ENCODE measurements at places on chromosomes 13 and 19.

GRCh38 chr19:38759590-38760003, 13.7 kb downstream of the LGALS7 start:
- no peak for DNase-seq

DNA sequence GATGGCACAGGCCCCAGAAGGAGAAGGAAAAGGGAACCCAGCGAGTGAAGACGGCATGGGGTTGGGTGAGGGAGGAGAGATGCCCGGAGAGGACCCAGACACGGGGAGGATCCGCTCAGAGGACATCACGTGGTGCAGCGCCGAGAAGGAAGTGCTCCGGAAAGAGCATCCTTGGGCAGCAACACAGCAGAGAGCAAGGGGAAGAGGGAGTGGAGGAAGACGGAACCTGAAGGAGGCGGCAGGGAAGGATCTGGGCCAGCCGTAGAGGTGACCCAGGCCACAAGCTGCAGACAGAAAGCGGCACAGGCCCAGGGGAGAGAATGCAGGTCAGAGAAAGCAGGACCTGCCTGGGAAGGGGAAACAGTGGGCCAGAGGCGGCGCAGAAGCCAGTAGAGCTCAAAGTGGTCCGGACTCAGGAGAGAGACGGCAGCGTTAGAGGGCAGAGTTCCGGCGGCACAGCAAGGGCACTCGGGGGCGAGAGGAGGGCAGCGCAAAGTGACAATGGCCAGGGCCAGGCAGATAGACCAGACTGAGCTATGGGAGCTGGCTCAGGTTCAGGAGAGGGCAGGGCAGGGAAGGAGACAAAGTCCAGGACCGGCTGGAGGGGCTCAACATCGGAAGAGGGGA, 1.1 kb downstream of the PPP1R12C start:
- no peak for DNase-seq

DNA sequence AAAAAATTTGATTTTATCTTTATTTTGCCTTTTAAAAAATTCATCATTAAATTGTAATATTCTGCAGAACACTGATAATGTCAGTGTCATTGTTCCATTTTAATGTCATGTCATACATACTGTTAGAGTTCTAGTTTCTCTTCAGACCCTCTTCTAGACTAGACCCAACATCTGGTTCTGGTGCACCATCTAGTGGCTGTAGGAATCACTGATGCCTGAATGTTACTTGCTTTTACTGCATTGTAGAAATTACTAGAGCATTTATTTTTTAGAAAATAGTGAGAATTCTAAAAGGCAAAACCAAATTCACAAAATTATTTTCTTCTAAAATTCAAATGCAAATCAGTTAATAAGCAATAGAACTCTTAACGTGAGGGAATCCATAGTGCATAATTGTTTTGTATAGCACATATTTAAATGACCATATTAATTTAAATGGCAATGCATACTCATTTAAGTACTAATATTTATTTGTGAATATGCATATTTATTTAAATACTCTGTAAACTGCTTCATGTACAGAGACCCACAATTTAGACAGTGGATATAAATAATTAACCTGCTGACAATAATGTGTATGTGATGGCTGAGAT, 425.7 kb downstream of the KLF12 start:
- DNase-seq = peak; percentile 54

GRCh38 chr19:17455308-17456123, 5.2 kb downstream of the NXNL1 start:
- no peak for DNase-seq

DNA sequence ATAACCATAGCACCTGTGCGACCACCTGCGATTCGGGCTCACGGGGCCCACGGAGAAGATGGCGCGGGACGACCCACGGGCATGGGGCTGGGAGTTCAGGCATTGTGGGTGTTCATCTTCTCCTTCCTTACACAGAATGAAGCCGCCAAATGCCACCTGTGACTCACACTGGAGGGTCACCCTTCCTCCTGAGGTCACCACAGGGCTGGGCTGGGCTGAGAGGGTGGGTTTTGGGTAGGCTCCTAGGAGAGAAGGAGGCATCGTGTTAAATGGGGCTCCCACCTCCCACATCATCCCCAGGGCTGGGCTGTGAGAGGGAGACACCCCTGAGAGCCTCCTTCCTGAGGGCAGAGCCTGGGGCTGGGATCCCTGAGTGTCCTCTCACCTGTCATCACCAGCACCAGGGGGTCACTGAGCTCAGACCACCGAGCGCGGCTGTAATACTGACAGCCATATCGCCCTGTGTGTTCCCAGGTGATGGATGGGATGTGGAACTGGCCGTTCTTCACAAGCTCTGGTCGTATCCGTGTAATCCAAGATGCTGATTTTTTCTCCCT, 1.4 kb downstream of the LILRB2 start:
- no peak for DNase-seq

DNA sequence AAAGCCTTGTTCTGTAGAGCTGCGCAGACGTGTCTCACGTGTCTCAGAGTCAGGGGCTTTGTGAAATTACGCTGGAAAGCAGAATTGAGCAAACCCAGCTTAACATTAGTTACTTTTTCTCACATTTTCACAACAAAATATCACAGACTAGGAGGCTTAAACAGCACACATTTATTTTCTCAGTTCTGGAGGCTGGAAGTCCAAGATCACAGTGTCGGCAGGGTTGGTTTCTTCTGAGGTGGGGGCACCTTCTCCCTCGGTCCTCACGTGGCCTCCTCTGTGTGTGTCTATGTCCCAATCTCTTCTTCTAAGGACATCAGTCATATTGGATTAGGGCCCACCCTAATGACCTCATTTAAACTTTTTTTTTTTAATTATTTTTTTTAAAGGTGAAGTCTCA, 4.7 kb upstream of the EIF3G start:
- DNase-seq = no peak

GRCh38 chr19:55440411-55441105, 2.5 kb downstream of the SHISA7 start:
- no peak for DNase-seq

DNA sequence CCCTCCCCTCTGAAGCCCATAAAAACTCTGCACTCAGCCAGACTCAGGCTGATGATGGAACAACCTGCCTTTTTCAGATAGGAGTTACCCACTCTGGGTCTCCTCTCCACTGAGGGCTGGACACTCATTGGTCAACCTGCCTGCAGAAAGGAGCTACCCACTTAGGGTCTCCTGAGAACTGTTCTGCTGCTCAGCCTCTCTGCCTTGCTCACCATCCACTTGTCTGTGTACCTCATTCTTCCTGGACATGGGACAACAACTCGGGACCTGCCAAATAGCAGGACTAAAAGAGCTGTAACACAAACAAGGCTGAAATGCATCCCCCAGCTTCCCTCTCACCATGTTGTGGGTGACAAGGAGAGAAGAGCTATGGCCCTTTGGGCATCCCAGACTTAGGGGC, 18.4 kb upstream of the RCBTB2 start:
- DNase-seq = no peak

DNA sequence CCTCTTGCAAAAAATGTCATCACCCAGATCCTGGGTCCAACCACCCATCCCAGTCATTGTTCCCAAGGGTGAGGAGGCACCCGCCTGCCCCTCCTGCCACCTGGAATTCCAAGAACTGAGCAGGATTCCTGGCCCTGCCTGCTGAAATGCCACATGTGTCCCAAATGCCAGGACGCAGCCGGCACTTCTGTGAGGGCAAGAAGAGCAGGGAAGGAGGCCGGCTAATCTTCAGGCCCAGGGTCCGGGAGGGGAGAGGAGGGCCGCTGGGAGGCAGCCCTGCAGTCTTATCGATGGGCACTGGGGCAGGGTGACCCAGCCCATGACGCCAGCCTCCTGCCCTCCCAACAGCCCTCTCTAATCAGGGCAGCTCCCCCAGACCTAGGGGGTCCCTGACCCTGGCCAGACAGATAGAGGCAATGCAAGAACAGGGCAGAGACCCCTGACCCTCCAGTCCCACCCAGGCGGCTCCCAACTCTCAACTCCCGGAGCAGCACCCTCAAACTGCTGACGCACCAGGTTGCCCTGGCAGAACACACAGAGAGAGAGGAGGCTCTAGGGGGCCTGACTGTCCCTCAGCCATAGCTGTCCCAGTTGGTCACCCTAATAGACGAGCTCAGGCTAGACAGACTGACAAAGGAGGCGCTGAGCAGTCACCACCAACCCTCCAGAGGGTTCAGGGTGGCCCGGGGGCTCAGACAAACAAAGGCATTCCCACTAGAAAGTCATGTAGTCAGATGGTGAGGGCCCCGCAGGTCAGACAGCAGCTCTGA, 1.5 kb downstream of the MFSD12 start:
- DNase-seq = no peak

DNA sequence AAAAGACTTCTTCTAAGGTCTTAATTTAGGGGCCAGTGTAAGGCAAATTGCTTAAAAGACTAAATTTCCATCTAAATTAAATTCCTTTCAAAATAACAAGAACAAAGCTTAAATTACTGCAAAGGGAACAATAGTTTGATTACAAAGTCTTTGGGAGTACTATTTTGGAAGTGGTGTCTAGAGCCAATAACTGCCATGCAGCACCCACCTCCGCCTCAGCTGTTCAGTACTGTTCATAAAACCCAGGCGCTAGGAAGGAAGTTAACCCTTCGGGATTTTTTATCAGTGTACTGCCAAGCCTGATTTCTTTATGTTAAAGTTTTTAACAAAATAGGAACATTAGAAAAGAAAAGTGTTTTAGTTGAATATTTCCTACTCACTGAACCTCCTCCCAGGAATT, 210.1 kb downstream of the LIG4 start:
- no peak for DNase-seq

DNA sequence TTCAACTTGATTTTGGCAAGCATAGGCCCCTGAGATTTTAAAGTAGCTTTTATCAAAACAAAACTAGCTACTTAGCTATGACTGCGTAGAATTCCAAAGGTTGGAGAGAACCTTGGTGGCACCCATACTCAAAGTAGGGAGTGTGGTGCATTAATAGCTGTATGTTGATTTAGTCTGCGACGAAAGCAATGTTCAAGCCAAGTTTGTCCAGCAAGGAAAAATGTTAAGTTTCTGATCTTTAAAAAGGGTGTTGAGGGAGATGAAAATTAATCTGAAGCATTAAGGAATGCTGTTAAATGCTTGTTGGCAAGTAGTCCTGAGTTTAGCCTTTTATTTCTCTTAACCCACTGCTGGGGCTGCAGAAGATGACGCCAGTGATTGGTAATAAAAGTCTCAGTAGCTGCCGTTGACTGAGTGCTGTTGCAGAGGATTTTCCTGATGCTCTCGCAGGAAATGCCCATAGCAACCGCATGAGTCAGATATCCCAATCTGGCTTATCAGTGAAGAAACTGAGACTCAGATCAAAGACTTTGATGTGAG, 75.9 kb upstream of the RNF113B start:
- DNase-seq = no peak

DNA sequence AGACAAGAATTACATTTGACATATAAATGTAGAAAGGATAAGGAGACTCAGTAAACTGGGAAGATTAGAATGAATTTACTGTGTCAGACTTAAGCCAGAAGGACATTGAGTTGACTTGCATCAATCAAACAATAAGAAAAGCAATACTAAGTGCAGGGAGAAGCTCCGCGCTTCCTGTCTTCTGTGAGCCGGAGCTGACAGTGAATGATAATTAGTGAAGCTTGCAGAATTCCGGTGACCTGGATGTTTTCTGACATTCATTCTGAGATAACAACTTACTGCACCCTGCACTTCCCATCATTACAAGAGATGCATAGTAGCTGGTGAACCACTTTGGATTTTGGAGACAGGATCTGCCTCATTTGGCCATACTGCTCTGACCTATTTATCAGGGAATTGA, 469.2 kb upstream of the PCDH20 start:
- DNase-seq = no peak

GRCh38 chr19:23505738-23506137, 110.5 kb upstream of the ZNF91 start:
- no peak for DNase-seq

- no peak for DNase-seq
Measured at GRCh38 chr19:17234911-17235299, 8.9 kb downstream of the OCEL1 start.

DNA sequence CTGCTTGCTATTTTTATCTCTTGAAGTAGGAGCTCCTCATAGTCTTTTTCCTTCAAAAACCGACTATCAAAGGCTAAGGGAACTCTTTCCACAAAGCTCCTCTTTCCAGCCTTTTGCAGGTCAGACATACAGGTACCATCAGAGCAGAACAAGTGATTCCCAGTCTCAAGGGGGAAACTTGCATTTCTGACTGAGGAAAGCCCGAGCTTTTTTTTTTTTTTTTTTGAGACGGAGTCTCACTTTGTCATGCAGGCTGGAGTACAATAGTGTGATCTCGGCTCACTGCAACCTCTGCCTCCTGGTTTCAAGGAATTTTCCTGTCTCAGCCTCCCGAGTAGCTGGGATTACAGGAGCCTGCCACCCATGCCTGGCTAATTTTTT, 32.0 kb downstream of the RUBCNL start:
- DNase-seq = no peak

GRCh38 chr19:48255376-48256303, at the start of gene CARD8:
CARD8 (minus strand) TSS chr19:48255912; CDS start chr19:48241020, 14,892 bp downstream.
- DNase-seq = peak; percentile 84

DNA sequence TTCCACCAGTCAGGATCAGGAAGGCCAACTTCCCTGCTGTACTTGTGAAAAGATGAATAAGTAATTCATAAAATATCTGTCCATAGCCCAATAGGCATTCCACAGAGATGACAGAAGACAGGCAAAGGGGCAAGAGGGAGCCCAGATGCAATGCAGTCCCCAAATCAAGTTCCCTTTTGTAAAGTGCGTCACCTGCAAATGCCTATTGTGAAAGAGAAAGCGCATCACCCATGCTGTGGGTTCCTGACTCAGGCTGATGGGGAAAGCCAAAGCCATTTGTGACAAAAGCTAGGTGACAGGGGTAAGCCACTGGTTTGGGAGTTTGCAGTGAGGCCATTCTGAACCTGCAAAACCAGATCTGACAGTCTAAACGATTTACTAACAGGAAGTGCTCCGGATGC, 157.5 kb upstream of the ZNF536 start:
- no peak for DNase-seq

GRCh38 chr19:5293612-5294378, 46.8 kb downstream of the PTPRS start:
- no peak for DNase-seq

- DNase-seq = no peak
Measured at GRCh38 chr13:107234319-107235073, 666.6 kb upstream of the ARGLU1 start.

DNA sequence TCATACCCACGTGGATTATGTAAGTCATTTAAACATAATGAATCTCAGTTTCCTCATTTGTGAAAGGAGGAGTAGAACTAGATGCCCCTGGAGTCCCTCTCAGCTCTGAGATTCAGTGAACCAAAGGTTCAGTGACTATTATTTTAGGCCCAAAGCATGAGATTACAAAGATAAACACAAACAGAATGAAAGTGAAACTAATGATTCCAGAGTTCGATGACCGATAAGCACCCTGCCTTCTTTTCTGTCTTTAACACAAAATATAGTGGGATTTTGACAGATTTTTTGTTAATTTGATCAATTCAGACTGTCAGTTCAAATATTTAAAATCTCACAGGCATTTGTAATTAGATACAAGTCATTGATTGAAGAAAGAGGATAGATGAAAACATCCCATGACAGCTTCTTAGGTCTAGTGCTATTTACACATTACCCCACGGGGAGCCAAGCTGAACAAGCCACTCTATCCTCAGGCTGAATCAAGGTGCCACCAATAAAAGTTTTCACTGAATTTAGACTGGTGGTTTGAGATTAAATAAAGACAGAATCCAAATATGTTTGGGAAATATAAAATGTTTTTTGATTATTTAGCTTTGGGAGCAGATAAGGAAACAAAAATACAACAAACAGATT, 64.6 kb upstream of the RAP2A start:
- DNase-seq = no peak

- DNase-seq = no peak
Measured at GRCh38 chr13:45133396-45134118, 13.2 kb downstream of the GTF2F2 start.

- no peak for DNase-seq
Measured at GRCh38 chr13:39296193-39296592, 257.9 kb downstream of the NHLRC3 start.
